ENCODE measurements at places on chromosomes 12 and 14. TPM values are rescaled to one million over a fixed set of nuclear protein-coding genes. Genes with fewer than 3 reads are reported as not detected.

DNA sequence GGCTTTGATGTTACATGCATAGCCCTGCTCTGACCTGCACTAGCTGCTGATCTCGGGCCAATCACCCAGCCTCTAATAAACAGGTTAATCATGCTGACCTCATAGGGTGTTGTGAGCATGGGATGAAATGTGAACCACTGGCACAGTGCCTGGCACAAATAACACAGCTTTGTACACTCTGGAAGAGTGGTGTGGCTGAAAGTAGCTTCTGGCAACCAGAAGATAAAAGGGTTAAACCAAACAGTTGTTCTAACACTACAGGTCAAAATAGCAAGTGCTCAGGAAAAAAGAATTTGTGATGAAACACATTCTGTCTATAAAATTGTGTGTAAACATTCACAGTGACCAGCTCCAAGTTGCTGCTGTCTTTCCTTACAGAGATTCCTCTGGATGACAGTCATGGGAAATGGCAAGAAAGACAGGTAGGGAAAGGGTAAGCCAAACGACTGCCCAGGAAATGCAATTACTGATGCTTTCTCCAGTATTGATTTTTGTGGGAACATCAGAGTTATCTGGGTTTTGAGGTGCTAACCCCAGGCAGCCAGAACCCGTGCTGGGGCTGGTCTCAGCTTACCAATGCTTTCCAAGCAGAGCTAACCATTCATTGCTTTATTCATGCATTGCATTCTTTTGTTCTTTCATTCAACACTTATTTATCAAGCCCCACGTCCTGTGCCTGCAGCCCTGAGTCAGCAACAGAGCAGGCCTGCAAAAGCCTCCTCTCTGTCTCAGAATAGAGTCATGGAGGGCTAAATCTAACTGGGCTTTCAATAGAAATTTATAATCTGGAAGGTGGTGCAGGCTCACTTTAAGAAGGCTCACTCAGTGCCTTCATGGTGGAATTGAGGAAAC is 38.1 kb upstream of the CAPRIN2 start:
- peak; percentile 2 for DNase-seq

- no peak for DNase-seq
These were observed 1.3 kb downstream of the ST8SIA1 start for GRCh38 chr12:22333186-22333712.

DNA sequence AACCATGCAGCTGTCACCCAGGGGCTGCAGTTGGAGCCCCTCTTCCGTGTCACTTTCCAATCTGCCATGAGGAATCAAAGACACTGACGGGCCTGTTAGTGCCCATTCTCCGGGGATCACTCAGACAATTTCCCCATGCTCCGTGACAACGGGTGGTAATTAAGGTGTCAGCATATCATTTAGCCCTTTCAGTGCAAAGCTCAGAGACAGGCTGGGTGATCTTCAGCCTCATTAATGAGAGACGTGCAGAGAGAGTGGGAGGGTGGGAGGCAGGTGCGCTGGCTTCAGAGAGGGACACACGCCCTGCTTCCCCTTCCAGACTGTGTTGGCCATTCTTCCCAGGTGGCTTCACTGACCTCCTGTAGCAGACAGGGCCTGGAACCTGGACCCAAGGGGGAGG is 58.7 kb downstream of the MVK start:
- DNase-seq: no peak

GRCh38 chr12:52524241-52524897 is 4.2 kb upstream of the KRT5 start:
- peak; percentile 54 for DNase-seq

Gene PAN2
- total RNA-seq: 55.6 TPM
